ENCODE measurements at places on chromosomes 2 and 18.
A peak's percentile ranks its signal among the peaks of the same experiment; 100 is the strongest.

DNA sequence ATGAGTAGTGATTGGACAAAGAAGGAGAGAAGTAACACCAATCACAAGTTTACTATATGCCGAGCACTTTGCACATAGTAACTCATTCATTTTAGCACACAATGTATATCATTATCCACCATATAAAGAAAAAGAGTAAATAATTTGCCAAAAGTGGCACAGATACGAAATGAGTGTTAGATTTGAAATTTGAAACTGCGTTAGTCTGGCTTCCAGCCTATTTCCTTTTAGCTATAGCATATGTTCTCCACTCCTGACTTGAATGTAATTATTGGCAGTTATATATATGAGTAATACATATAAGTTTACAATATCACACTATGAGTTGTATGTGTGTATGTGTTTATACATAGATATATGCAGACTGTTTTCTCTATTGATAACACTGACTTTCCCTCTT is 98.6 kb downstream of the NOL4 start:
- DNase-seq, result no peak

DNA sequence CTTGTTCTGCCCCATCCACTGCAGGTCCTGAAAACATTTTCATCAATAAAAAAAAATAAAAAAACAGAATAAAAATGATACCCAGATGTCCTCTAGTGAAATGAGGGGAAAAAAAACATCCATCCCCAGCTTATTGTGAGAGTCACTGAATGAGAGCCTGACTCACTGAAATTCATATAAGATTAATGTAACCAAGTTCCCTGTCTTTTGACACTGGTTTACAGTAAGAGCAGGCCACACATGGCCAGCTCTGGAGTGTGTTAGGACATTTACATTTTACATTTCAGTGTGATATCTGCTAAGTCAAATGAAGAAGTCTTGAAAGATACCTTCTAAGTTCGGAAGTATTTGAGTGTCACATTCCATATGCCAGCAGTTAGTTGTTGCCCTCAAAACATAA is 21.1 kb upstream of the IL18R1 start:
- no peak for DNase-seq

- DNase-seq, result no peak
These were observed 10.0 kb downstream of the SH3BP4 start for GRCh38 chr2:234961784-234962183.

DNA sequence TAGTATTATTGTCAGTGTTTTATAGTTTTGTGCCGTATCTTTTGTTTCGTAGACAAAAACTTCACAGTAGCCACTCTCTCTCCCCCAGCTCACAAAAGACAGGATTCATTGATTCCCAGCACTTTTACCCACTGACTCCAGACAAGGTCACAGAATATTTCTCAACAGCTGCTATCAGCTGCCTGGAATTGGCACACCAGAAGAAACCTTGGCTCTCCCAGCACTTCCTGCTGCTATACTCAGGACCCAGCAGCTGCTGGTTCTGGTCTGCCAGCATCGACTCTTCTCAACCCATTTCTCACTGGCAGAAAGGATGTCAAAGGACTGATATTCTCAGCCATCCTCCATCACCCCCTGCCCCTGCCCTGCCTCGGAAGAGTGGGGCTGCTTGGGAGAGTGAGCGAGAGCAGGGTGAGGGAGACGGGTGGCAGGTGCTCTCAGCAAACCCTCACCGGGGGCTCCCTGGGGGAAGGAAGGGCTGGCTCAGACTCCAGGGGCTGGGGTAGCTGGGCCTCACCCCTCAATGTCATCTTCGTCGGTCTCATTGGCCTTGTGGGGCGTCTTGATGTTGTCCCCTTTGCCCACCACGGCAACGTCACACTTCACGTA is 6.1 kb upstream of the OTOF start:
- peak; percentile 86 for DNase-seq

DNA sequence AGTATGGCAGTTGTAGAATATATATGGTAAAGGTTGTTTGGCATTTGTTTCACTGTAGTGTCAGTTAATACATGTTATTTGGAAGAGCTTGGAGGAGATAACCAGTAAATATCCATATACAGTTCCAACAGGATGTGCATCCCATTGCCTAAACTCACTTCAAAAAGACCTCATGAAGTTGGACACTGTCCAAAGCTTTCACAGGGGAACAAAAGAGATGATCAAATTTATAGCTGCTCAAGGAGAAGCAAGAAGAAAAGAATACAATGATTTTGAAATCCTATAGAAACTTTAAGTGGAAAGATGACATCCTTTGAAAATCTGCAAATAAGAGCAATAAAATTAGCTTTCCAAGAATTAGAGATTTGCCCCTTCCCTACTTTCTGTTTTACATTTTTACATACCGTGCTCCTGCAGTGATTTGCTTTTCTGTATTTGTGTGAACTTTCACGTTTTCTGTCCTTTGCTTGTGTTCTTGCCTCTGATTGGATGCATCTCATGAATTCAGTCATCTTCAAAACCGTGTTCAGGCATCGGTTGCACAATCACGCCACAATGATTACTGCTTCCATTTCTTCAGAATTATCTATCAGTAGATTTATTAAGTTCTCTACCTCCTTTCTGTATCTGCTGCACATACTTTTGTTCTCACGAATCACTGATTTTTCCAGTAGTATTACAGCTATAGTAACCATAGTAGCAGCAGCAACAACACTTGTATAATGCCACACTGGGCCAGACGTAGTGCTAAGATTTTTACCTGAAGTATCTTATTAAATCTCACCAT is 83.8 kb downstream of the PARD3B start:
- DNase-seq, result no peak

GRCh38 chr18:47970664-47971531 is 40.4 kb upstream of the SMAD2 start:
- no peak for DNase-seq

- no peak for DNase-seq
These were observed 80.0 kb upstream of the ERBB4 start for GRCh38 chr2:212618636-212619035.

DNA sequence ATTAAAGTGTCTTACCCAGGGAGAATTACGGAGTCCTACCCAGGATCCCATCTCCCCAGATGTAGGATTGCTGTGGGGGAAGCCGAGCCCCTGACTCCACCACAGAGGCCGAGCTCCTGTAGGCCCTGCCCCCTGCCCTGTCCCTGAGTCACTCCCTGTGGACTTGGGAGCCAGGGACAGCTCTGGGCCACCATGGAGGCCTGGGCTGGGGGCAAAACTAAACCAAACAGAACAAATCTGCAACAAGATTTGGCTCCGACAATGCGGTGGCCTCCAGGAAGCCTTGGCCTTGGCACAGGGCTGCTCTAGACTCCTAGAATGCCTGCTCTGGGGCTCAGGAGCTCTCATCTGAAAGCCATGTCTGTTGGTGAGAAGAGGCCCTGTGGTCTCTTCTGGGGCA is 99.3 kb upstream of the PXDN start:
- DNase-seq, result no peak

DNA sequence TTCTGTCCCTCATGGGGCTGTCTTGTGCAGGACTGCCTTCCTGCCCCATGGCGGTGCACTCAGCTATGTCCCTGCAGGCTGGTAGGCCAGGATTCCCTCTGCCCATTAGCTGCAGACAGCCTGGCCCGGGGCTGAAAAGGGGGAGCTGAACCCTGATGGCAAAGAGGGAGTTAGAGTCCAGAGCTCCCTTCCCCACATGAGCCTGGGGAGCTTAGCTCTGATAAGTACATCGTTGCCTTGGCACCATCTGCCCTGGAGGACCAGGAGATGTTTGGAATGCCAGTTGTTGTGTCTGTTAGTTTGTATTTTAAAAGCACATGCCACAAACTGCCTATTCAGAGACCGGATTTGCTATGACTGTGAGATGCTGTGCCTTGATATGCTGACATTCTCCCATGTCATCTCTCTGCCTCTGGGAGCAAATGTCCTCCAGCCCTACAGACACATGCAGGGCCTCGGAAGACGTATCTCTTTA is 65.1 kb upstream of the AFF3 start:
- DNase-seq, result no peak

DNA sequence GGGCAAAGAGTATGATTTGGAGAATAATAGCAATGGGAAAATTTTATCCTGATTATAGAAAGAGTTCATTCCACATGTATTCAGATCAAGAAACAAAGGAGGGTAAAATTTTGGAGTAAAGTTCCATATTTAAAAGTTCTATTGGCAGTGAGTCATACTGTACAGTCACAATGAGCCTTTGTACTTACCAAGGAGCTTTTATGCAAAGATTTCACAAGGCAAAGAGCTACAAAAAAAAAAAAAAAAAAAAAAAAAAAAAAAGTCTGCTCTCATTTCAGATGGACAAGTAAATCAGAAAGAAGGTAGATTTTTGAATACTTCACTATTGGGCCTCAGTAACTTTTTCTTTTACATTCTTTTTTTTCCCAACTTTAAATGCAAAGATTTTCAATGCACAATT is 1802.2 kb upstream of the PIK3C3 start:
- no peak for DNase-seq

DNA sequence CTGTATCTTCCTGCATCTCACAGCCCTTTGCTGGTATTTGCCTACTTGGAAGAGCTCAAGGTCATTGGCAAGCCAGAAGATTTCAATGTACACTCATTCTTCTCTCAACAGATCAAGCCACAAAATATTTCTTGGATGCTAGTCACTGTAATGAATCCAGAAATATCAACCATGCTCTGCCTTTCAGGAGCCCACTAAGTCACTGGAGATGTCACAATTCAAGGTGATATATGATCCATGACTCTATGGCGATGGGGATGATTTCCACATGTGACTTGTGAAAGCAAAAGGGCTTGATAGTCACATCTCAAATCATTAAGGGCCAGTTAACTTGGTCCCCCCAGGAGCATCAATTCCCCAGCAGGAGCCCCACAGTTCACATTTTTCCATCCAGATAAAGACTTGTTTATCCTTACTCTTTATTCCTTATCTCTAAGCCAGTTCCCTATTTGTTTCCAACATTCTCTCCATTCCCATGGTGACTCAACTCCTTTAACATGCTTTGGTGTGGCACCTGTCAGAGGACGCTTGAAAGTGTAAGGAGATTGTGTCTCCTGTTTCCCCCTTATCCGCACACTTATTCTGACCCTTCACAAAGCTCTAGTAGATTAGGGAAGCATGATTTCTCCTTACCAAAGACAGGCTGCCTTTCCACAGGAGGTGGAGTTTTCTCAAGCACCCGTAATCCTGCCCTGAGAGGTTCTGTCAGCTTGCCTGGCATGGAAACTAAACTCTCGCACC is 15.8 kb downstream of the PKDCC start:
- no peak for DNase-seq

- no peak for DNase-seq
These were observed 5.1 kb downstream of the CPS1 start for GRCh38 chr2:210561475-210561874.

- no peak for DNase-seq
These were observed 150.9 kb downstream of the ACTR3 start for GRCh38 chr2:114040826-114041225.

DNA sequence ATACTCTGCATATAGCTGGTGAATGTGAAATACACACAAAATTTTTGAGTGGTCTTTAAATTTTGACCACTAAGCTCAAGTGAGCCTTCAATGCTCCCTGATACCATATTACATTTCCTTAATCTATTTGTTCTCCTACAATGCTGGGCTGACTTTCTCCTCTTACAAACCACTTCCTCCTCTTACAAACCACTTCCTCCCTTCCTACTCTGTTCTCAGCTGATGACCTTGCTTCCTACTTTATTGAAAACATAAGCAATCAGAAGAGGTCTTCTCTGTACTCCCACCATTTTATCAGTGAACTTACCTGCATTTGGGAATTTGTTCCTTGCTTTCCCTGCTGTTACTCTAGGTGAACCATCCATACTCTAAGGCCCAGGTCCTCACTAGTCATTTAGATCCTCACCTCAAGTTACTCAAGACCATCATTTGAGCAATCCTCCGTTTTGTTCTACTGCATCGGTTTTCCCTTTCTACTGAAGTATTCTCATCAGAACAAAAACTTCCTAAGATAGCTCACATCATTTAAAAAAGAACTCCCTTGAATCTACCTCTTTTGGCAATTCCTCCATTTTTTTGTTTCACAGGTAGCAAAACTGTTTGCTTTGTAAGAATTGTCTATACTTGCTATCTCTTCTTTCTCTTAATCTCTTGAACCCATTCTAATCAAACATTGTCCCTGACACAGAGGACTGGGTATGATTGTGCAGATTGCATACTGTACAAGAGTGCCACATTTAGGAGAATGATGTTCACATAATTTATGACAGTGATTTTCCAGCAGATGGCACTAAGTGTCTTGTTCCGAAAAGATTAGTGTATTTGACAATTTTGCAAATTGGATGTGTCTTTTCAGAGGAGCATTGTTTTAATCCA is 96.5 kb downstream of the EPB41L5 start:
- DNase-seq, result peak; percentile 56

DNA sequence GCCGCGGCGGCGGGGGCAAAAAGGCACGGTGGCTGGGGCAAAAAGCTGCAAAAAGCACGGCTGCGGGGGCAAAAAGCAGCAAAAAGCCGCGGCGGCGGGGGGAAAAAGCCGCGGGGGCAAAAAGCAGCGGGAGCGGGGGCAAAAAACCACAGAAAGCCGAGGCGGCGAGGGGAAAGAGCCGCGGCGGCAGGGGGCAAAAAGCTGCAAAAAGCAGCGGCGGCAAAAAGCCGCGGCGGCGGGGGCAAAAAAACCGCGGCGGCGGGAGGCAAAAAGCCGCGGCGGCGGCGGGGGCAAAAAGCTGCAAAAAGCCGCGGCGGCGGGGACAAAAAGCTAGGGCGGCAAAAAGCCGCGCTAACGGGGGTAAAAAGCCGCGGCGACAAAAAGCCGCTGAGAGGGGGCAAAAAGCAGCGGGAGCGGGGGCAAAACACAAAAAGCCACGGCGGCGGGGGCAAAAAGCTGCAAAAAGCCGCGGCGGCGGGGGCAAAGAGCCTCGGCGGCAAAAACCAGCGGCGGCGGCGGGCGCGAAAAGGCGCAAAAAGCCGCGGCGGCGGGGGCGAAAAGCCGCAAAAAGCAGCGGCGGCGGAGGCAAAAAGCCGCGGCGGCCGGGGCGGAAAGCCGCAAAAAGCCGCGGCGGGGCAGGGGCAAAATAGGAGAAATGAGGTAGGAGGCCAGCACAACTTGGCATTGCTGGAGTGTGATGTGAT is 123.4 kb downstream of the ANKRD30BL start:
- DNase-seq, result no peak

- DNase-seq, result no peak
These were observed 70.4 kb upstream of the ST3GAL5 start for GRCh38 chr2:85959185-85959584.

DNA sequence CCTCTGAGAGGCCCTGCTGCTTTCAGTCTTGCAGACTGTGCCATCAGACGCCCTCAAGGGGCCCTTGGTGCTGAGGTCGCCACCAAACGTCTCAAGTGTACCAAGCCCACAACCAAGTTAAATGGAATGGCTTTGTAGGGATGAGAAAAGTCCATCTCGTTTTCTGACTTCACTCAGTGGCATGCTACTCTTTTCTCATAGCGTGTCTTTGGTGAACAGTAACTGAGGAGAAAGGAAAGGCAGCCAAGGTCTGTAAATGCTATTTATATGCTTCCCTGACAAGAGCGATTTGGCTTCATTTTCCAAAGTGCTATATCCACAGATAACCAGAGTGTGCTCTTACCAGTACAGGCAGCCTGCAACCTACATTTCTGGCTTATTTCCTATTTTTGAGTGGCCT is 123.0 kb downstream of the MTX2 start:
- no peak for DNase-seq

GRCh38 chr2:120904830-120905234 is 169.2 kb downstream of the GLI2 start:
- no peak for DNase-seq

- no peak for DNase-seq
These were observed 7.5 kb upstream of the CPS1 start for GRCh38 chr2:210548878-210549384.

- DNase-seq, result no peak
These were observed 38.9 kb upstream of the LDLRAD4 start for GRCh38 chr18:13179566-13180113.
